ENCODE measurements at places on chromosomes 12 and 14.
A peak's percentile ranks its signal among the peaks of the same experiment; 100 is the strongest.

- no peak for DNase-seq
These were observed 139.5 kb upstream of the AMIGO2 start for GRCh38 chr12:47219243-47219642.

DNA sequence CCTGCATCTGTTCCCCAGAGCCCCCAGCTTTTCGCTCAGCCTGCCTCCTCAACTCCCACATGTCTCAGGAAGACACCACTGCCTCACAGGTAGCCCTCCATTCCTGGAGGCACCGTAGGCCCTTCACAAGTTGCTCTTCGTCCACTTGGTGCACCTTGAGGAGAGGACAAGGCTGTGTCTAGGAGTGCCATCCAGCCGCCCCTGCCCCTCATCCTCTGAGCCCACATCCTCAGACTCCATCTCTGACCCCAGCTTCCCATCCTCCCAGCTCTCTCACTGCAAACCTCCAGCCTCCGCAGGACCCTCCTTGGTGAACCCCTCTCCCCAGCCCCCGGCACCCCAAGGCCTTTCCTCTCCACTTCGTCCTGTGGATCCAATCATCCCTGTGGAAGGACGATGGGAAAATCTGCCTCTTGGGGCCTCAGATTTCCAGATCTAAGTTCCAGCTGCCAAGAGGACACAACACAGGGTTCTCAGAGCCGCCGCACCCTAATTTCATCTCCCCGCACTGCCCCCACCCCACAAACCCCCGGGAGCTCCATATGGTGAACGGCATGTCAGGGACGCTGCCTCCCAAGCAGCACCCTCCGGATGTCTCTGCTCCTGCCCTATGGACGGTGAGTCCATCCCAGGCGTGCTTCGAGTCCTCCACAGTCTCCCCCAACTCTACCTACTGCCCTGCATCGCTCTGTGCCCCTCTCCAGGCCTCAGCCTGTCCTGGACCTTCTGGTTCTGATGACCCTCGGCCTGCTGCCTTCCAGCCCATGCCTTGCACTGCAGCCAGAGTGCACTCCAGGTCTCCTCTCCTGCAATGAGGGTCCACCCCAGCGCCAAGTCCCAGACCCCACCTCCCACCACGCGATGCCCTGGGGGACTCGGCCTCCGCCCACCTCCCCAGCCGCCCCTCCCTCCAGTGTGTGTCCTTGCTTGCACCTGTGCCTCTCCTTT, 314.1 kb upstream of the DIO3 start:
- no peak for DNase-seq

- no peak for DNase-seq
These were observed 313.1 kb downstream of the ADGRD1 start for GRCh38 chr12:131266591-131267467.

- no peak for DNase-seq
These were observed 1.4 kb downstream of the TMTC2 start for GRCh38 chr12:82688035-82688501.

GRCh38 chr12:131085125-131085815, 131.6 kb downstream of the ADGRD1 start:
- DNase-seq = no peak

DNA sequence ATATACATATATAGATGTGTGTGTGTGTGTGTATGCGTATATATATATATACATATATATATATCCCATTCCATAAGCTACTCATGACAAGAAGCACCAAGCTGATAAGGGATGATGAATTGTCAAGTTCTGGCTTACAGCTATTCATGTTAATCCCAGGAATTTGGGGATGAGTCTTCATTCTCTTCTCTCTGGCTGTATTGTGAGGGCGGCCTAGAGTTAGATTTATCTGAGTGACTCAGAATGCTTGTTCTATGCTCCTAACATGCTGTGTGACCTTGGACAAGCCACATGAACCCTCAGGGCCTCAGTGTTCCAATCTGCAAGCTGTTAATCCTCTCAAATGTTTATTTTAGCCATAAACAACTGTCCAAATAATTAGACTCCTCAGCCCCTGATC, 749.0 kb downstream of the MED13L start:
- DNase-seq = no peak

DNA sequence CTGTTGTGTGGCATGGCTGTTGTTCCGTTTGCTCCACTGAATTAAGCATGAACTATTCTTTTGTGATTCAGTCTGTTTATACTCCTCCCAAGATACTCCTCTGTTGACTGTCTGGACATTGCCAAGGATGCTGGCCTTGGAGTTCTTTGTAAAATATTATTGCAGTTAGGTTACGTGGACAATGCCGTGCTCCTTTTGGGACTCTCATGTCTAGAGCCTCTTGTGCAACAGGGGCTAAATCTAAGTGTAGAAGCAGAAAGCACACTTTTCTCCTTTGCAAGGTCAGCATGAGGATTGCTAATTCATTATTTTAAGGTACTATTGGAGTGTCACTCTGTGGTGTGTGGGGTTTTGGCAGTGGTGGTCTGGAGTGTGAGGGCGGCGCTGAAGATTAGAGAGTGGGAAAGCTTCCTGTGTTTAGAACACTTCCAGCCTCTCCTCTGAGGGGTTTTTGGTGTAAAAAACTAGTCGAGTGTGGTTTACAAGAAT, 125.4 kb downstream of the SAMD4A start:
- no peak for DNase-seq

DNA sequence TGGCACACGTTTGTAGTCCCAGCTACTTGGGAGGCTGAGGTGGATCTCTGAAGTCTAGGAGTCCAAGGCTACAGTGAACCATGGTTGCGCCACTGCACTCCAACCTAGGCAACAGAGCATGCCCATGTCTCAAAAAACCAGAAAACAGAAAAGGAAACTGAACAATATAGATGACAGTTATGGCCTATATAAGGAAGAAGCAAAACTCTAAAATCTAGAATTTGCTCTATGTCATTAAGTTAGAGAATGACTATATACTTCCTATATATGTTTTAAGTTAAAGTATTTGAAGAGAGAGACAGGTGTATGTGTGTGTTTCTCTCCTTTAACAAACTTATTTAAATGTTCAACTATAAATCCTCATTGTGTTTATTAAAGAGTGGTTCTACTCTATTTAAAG, 65.8 kb downstream of the MNAT1 start:
- no peak for DNase-seq

- DNase-seq = no peak
These were observed 100.6 kb downstream of the ANO4 start for GRCh38 chr12:100895192-100895591.

GRCh38 chr12:49345825-49346658, 646 bp upstream of the DNAJC22 start:
- no peak for DNase-seq

DNA sequence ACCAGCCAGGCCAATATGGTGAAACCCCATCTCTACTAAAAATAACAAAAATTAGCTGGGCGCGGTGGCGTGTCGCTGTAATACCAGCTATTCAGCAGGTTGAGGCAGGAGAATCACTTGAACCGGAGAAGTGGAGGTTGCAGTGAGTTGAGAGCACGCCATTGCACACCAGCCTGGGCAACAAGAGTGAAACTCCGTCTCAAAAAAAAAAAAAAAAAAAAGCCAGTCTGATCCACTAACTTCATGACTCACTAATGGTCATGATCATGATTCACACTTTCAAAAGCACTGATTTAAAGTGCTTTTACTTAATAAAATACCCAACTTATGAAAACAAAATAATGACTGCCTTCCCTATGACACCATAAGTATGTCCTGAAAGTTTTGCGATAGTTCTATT, 38.4 kb upstream of the CPM start:
- DNase-seq = no peak

- no peak for DNase-seq
These were observed 25.0 kb downstream of the PDZRN4 start for GRCh38 chr12:41213107-41213506.

DNA sequence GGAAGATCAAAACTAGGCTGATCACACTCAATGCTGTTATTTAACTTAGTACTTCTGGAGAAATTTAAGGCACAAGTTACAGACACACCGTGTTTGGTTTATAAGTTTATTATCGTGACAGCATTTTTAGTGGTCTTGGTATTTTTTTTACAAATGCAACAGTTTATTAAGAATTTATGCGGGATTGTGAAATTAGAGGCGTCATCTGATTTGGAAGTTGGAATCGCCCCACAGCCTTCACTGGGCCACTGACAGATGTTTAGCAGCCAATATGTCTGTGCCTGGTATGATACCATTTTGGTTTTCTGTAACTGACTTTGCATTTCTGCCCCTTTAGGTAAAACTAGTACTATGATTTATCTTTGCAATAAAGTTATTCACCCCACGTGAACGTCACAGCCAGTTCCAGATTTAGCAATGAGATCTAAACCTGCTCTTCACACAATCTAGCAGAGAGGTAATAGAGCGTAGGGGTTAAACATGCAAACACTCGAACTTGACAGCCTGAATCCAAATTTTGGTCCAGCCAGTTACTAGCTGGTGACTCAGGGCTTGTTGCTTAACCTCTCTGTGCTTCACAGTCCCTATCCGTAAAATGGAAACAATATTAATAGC, 73.2 kb upstream of the SSTR1 start:
- no peak for DNase-seq

- DNase-seq = no peak
These were observed 151.8 kb downstream of the KIF26A start for GRCh38 chr14:104290058-104290667.

GRCh38 chr12:45872446-45872845, 117.9 kb downstream of the SCAF11 start:
- DNase-seq = no peak

DNA sequence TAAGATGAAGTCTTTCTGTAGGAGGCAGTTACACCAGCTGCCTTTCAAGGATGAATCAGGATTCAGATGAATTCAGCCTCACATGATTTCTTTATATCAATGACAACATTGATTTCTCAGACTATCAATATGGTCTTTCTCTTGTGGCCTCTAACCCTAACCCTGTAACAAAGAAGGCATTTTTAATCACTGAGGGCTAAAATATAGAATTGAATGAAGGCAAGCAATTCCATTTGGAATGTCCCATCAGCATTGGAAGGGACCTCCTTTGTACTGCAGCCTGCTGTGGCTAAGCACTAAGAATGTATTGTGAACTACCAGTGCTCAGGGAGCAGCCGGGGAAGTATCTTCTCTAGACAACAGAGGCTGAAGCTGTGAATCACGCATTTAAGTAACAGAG, 90.6 kb upstream of the FRMD6 start:
- no peak for DNase-seq

DNA sequence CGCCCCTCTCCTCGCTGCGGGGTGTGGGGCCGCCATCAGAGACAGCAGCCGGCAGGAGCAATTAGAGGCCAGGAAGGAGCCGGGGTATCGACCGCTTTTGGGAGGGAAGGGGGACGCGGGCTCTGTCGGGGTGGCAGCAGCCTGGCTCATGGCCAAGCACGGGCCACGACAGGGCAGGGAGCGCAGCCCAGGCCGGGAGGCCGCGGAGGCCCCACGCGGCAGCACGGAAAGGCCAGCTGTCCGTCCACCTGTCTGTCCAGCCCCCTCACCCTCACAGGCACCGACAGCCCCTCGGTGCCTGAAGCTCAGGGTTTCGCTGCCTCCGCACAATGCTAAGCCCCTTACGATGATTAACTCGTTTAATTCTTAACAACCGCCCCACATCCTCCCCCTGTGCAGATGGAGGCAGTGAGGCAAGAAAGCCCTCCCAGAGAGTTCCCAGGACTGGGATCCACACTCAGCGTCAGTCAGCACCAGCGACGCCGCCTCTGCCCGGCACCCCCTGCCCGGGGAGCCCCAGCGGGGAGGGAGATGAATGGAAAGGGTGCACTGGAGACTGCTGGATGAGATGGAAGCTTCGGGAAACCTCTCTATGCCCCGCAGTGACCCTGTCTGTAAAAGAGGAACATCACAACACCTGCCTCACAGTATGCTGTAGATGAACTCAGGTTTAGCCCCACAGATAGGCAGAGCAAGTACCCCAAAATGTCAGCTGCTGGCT, 23.7 kb downstream of the NCOR2 start:
- peak; percentile 43 for DNase-seq

GRCh38 chr14:64764641-64765520, 60.7 kb downstream of the PLEKHG3 start:
- peak; percentile 55 for DNase-seq

- DNase-seq = no peak
These were observed 50.2 kb upstream of the SMCO2 start for GRCh38 chr12:27396216-27396815.

GRCh38 chr14:105069871-105070759, 4.9 kb upstream of the GPR132 start:
- peak; percentile 43 for DNase-seq

GRCh38 chr14:93725002-93725582, 63.2 kb downstream of the PRIMA1 start:
- no peak for DNase-seq

GRCh38 chr14:91330856-91331255, 86.4 kb upstream of the GPR68 start:
- no peak for DNase-seq

GRCh38 chr12:76799362-76799761, 35.4 kb downstream of the ZDHHC17 start:
- no peak for DNase-seq

- no peak for DNase-seq
These were observed 596.8 kb downstream of the SOX5 start for GRCh38 chr12:23352670-23353069.

DNA sequence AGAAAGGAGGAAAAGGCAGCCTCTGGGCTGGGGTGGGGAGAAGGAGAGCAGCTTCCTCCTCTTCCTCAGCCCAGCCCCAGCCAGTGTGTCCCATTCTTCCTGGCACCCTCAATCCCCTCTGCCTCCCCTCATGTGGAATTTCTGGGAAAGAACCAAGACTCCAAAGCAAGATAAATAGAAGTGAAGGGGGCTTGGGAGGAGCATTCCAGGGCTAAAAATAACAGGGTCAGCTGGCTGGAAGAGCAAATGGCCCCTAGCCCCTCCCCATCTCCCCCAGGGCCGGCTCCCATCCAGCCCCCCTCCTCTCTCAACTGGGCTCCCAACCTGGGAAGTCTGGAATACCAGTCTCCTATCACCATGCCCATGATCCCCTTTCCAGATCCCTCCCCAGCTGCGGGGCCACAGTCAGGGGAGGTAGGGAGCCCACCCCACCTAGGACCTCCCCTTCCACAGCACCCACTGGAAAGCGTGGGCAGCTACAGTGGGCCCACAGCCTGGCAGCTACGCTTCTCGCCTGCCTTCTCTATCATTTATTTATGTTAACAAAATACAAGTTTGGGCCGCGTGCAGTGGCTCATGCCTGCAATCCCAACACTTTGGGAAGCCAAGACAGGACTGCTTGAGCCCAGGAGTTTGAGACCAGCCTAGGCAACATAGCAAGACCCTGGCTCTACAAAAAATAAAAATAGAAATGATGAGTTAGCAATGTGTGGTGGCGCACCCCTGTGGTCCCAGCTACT, 88.3 kb downstream of the IRF2BPL start:
- DNase-seq = no peak
